T follicular helper cell (primary cell): ENCODE measurements at places on chromosomes 5 and 9.

- DNase-seq, result no peak
These were observed 52.4 kb downstream of the RETREG1 start for GRCh38 chr5:16564248-16564867.

DNA sequence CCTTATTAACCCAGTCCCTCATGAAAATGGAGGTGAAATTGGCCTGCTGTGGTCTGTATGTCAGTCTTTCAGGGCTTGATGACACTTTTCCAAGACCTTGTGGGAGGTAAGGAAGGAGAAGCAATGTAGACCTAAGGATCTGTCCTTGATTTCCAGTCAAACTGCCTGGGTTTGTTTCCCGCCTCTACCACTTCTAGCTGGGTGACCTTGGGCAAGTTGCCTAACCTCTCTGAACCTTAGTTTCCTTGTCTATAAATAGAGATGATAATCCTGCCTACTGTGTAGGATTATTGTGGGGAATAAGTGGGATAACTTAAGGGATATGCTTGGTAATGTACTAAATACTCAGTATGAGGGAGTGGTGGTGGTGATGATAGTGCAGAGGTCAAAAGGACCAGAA is 59.7 kb downstream of the PPARGC1B start:
- no peak for DNase-seq

DNA sequence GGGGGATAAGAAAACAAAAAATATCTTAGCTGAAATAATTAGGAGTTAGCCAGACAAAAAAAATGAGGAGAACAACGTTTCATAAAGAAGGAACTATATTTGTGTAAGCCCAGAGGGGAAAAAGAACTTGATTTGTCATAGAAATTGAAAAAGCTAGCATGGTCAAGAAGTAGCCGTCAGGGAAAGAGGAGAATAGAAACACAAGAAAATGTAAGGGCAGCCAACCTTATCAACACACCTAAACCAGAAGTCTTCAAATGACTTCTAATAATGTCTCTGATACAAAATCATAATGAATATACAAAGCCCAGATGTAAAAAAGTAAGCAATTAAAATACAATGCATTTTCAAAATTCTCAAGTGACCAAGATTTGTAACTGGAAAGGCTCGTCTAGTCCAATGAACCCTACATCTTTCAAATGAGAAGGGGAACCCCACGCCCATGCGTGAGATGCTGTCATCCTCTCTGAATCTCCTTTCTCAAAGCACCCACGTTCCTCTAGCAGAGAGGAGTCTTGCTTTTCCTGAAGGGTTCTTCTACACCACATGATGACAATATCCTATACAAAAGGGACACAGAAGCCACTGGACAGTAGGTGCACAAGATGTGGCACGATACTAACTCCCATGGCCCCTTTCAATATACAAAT is 103.7 kb downstream of the ARL15 start:
- DNase-seq, result no peak

DNA sequence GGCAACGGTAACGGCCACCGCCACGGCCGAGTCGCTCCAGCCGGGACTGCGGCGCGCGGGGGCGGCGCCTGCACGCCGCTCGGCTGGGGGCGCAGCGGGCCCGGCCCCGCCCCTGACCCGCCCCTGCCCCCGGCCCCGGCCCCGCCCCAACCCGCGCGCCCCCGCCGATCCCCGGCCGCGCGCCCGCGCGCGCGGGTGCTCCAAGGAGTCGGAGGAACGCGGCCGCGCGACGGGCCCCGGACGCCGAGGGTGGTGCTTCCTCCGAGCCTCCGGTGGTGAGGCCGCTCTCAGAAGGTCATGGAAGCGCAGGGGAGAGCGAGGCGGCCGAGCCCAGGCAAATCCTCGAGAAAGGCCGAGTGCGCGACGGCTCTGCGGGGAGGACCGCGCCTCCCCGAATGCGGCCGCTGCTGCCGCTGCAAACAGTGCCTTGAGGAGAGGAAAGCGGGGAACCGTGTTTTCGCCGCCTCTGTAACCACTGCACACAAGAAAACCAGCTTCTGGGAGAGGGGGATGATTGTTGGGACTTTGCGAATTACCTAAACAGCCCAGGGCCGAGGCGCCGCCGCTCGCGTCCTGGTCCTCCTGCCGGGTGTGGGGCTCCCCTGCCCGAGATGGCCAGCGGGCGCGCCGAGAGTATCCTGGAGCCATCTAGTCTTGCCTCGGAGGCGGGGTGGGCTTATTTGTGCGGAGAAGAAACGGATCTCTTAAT is at the start of gene LIFR:
LIFR (minus strand) TSS at position 48 of the 709 bp plus-strand sequence. CDS start 25,999 bp downstream, outside the sequence.
- peak; percentile 17 for DNase-seq

DNA sequence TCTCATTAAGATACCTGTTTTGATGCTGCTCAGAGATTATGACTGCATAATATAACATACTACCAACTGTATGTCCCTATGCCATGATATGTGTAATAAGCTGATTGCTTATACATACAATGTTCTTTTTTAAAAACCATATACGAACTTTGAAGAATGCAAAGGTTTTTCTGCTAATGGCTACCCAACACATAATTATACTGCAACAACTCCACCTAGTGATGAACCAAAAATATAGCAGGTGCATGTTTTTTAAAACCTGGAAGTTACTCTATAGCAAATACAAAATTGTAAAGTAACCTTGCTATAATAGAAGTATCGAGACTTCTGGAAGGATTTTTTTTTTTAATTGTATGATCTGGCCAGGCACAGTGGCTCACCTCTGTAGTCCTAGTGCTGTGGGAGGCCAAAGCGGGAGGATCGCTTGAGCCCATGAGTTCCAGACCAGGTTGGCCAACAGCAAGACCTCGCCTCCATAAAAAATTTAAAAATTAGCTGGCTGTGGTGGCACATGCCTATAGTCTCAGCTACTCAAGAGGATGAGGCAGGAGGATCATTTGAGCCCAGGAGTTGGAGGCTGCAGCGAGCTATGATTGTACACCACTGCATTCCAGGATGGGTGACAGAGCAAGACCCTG is 49.1 kb downstream of the HOMER1 start:
- no peak for DNase-seq

DNA sequence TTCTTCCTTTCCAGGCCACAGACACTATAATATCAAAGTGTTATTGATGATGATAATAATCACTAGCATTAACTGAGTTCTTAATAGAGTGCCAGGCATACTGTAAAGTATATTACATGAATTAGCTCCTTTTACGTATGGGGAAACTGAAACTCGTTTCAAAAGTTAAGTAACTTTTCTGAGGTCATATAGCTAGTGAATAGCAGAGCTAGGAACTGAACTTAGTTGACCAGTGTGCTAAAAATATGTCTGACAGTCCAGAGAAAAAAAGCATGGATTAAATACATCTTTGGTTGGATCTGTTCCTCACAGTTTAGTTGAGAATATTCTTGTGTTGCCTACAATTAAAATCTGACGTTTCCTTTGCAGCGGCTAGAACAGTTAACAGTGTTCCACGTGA is 18.4 kb upstream of the CATSPER3 start:
- no peak for DNase-seq

DNA sequence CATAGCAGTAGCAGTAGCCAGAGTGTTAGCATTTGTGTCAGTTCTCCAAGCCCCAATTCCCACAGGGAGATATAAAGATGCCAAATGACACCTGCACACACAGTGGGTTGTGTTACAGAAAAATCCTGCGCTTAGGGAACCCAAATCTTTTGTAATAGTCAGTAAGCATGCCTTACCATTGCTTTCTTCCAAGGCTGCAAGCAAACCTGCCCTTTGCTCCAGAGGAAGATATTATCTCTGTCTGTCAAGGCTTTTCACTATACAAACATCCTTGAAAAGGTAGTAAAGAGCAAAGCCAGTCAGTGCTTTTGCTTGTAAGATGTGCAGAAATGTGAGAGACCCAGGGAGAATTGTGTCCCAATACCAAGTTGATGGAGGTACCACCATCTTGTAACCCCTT is 2.9 kb downstream of the ANKDD1B start:
- no peak for DNase-seq

GRCh38 chr9:14006386-14007187 is 307.4 kb downstream of the NFIB start:
- DNase-seq, result no peak

GRCh38 chr9:36560771-36561170 is 11.9 kb upstream of the MELK start:
- no peak for DNase-seq

DNA sequence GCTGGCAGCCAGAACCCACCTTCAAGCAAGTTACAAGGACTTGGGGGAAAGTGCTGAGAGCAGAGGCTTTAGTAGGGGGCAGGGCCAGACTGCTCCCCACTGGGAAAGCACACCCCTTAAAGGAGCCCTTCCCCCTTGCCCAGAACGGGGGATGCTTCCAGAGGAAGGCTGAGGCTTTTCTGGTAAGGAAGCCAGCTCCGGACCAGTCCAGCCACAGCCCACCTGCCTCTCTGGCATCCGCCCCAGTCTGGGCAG is 4.2 kb upstream of the DPM2 start:
- DNase-seq, result no peak

- no peak for DNase-seq
These were observed 287.8 kb downstream of the ARRDC3 start for GRCh38 chr5:91095313-91095712.

DNA sequence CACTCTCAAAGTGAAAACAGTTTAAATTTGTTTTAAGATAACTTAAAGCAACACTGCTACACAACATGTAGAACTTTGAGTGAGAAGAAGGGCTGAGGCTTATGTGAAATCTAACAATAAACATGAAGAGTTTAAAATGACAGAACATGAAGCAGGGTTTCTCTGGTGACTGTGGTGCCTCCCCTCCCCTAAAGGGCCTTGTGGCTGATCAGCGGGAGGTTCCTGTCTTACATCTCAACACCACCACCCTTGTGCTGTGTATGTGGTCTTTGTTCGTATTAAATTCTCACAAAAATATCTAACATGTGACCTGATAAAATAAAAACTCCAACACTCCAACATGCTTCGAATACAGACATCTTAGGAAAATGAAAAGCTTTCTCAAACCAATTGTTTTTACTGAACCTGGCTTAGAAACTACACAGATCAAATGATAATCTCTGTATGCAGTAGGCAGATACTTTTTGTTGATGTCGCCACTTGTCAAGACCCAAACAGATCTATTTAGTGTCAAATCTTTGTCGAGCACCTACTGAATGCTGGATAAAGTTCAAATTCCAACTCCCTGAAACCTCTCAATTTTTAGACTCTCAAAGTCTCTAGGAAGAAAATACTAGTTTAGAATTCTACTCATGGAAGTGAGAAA is 9.9 kb upstream of the IQGAP2 start:
- DNase-seq, result no peak

- DNase-seq, result no peak
These were observed 97.8 kb upstream of the WWC1 start for GRCh38 chr5:168193493-168194250.

GRCh38 chr9:76704593-76705204 is 59.5 kb upstream of the PCA3 start:
- no peak for DNase-seq

DNA sequence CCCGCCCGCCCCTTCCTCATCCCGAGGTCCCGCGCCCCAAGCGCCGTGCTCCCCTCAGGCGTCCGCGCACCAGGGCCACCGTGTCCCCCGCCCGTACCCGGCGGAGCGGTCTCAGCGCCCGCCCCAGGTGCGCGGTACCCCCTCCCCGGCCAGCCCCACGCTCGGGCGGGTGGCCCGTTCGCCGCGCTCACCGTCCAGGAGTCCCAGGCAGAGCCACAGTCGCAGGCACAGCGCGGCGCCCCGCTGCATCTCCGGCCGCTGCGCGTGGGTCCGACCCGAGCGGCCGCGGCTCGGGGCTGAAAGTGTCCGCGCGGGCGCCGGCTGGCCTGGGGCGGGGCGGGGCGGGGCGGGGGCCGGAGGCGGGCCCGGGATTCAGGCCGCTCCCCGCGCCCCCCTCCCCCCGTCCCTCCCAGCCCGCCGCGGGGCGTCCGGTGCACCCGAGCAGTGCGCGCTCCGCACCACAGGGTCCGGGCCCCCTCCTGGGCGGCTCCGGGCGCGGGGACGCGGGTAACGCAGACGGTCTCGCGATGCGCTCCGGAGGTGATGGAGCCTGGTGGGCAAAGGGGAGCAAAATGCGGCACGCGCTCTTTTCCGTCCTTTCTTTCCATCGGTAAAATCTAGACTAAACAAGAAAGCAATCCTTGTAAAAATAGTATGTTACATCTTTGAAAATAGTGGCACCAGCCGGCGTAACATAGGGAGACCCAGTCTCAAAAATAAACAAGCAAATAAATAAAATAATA is at the start of gene FLT4:
FLT4 (minus strand) TSS at position 304 of the 743 bp plus-strand sequence; CDS start at position 249, 55 bp downstream.
- DNase-seq, result no peak

DNA sequence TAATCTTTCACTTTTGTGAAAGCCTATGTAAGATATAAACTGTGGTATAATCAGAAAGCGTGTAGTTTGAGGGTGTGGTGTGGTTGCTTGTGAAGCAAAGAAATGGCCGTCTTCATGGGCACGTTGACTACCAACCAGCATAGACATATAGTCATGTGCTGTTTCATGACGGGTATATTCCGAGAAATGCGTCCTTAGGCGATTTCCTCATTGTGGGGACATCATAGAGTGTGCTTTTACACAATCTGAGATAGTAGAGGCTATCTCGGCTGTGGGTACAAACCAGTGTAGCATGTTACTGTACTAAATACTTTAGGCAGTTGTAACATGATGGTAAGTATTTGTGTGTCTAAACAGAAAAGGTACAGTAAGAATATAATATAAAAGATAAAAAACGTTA is 79.7 kb upstream of the LRRC70 start:
- no peak for DNase-seq

- no peak for DNase-seq
These were observed 36.0 kb upstream of the GLIPR2 start for GRCh38 chr9:36100532-36100931.

DNA sequence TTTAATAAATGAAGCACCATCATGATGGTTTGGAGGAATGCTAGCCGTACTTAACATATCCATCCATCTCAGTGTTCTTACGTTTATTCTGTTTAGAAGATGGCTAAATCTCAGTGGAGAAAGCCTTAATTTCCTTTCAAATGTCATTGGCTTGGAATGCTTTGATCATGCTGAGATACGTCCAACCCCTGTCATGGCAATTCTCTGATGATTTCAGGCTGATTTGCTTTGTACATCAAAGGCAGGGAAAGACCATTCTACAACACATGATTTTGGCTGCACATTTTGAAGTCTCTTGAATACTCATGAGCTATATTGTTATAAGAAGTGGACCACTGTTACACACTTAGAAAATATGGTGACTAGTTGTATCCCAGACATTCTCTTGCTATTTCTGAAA is 1048.4 kb downstream of the MAT2B start:
- no peak for DNase-seq

- no peak for DNase-seq
These were observed 143.2 kb upstream of the TRIM32 start for GRCh38 chr9:116543731-116544400.

GRCh38 chr9:29212397-29213387 is 1639.4 kb upstream of the C9orf72 start:
- DNase-seq, result no peak

DNA sequence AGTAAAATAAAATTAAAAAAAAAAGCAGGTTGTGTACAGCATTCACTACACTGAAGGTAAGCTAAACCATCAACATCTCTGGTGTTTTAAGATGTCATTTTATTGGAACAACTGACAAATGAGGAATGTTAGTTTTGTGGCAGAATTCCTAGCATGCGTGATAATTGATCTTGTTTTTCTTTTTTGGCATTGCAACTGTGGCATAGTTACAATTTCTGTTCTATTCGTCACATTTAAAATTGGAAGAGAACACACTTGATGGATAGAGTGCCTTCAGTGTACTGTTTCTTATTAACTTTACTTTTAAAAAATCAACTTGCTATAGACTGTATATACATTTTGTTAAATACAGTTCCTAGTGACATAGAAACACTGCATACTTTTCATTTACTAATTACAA is 43.6 kb upstream of the TNFSF15 start:
- no peak for DNase-seq

- DNase-seq, result no peak
These were observed 8.1 kb upstream of the SLC38A9 start for GRCh38 chr5:55720188-55720703.
